ENCODE measurements at places on chromosomes 7 and 10. TPM values are rescaled to one million over a fixed set of nuclear protein-coding genes. Genes with fewer than 3 reads are reported as not detected.

DNA sequence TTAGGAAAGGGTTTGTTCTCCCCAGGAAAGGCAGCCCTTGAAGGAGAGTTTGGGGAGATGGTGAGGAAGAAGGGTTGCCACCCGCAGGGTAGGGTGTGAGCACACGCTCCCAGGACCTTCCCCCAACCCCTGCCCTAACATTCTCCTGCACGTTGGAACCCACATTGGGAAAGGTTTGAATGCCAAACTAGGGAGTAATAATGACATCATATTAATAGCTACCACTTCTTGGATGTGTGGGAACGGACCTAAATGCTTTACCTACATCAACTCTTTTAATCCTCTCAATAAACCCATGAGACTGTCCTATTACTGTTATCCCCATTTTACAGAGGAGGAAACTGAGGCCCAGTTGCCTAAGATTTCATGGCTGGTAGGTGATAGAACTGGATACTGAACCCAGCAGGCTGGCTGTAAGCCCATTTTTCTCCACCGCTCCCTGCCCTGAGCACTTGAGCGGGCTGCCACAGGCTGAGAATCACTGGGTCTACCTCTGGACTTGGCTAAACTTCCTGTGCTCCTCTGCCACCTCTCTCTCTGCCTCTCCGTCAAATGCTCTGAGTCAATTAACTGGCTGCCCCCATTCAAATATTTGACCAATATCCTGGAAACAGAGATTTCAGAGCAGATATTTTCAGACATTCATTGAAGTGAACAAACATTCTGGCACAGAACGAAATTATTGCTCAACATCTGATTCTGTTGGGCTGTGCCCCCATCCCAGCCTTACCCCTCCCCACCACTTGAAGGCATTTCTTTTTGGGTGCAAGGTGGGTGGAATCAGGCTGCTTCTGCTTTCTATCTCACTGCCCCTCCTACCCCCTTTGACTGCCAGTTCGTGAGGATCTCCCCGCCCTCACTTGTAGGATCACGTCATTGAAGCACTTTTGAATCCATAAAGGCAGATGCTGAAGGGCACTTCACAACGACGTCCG is 129.7 kb downstream of the C10orf105 start:
- H3K4me3 ChIP-seq: no peak overlapping the region
- no peak overlapping the region for H3K27ac ChIP-seq
- H3K36me3 ChIP-seq: no peaks in the 10 kb centered on the region
- no peak for DNase-seq

DNA sequence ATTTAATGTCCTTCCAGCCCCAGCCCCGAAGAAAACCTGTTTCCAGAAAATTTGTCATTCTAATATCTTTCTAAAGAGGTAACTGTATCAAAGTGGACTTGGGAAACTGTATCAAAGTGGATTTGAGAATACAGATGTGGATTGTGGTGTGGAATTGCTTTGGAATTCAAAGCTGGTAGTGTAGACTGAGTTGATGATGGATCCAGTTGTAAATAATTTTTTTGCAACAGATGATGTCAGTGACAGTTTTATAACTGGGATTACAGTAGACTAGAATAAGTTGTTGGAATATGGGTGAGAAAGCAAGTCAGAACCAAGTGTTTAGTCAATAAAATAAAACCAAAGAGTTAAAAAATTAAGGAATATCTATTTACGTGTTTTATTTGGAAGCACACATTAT is 202.1 kb downstream of the LRMDA start:
- no peaks in the 10 kb centered on the region for H3K4me1 ChIP-seq
- no peaks in the 10 kb centered on the region for H3K36me3 ChIP-seq
- no peak overlapping the region for H3K27ac ChIP-seq

DNA sequence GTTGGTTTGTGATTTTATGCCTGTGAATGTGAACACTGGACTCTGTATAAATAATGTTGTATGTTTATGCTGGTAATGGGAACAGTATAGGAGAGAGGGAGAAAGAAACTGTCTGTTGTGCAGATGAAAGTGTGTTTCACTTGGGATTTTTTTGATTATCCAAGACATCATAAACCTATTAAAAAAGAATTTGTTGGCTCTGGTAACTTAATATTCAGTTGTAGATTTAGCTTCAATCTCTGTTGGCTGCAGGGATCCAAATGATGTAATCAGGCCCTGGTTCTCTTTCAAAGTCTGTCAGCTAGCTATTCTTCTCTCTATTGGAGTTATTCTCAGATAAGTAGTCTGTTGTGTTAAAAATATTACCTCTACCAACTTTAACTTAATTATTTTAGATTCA is 168.8 kb upstream of the RHOBTB1 start:
- no peaks in the 10 kb centered on the region for H3K27me3 ChIP-seq
- no peak overlapping the region for H3K27ac ChIP-seq
- no peaks in the 10 kb centered on the region for H3K4me1 ChIP-seq
- no peaks in the 10 kb centered on the region for H3K36me3 ChIP-seq
- no peak overlapping the region for H3K4me3 ChIP-seq
- DNase-seq: no peak

DNA sequence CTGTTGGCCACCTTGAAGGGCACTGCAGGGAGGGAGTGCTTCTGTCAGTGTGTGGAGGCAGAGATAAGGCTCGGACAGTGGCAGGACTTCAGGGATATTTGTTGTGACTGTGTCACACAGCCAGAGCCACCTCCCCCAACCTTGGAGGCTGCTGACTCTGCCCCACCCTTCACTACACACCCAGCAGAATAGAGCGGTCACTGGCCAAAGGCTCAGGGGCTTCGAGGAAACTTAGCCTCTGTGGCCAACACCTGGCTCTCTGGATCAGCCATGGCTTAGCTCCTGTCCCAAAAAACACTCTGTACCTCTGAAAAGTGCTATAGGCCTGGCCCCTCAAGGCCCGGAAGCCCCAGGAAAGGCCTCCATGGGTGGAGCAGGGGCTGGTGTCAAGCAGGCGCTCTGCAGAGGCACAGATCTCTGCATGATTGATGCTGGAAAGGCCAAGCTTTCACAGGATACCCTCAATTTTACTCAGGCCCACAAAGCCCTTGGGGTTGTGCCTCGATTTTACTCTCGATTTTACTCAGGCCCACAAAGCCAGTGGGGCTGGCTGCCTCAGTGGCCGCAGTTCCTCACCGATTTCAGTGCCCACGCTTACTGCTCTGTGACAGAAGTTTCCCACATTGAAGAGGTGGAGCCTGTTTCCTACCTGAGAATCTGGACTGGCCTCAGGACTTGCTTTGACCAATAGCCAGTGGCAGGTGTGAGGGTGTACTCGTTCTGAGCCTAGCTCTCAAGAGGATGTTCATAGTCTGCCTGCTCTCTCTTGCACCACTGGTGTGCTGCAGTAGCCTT is 113.2 kb upstream of the GPR26 start:
- H3K27ac ChIP-seq: no peak overlapping the region
- H3K36me3 ChIP-seq: no peaks in the 10 kb centered on the region
- H3K4me1 ChIP-seq: no peaks in the 10 kb centered on the region
- peaks cover 45% of the 10 kb centered on the region for H3K27me3 ChIP-seq

DNA sequence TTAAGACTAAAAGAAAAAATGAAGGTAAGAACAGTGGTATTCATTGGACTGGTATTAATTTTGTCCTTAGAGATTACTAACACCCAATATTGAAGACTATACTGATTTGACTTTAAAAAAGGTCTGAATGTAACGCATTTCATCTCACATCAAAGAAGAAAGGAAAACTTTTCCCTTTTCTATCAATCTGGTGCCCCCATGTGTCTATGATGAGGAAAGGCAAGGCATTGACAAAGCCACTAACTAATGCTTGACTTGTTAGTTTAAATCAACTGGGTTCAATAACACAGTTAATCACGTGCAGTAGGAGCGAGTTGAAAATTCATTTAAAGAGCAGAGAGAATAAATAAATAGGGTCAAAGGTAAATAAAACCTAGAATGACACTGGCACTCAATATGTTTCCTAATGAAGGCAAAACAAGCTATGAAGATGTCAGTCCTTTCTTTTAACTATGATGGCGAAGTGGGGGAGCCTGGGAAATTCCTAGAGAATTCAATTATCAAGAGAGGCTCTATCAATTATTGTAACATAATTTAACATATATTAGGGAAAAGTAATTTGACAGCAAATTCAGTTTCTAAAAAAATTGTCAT is 180.9 kb downstream of the ANK3 start:
- peaks cover 4% of the 10 kb centered on the region for H3K4me1 ChIP-seq
- no peak overlapping the region for H3K27ac ChIP-seq
- H3K27me3 ChIP-seq: no peaks in the 10 kb centered on the region
- no peak overlapping the region for H3K4me3 ChIP-seq
- no peaks in the 10 kb centered on the region for H3K36me3 ChIP-seq

GRCh38 chr10:809671-810350 is 120.3 kb upstream of the DIP2C start:
- H3K27ac ChIP-seq: no peak overlapping the region
- H3K36me3 ChIP-seq: peaks cover 9% of the 10 kb centered on the region
- no peak overlapping the region for H3K4me3 ChIP-seq
- DNase-seq: no peak

DNA sequence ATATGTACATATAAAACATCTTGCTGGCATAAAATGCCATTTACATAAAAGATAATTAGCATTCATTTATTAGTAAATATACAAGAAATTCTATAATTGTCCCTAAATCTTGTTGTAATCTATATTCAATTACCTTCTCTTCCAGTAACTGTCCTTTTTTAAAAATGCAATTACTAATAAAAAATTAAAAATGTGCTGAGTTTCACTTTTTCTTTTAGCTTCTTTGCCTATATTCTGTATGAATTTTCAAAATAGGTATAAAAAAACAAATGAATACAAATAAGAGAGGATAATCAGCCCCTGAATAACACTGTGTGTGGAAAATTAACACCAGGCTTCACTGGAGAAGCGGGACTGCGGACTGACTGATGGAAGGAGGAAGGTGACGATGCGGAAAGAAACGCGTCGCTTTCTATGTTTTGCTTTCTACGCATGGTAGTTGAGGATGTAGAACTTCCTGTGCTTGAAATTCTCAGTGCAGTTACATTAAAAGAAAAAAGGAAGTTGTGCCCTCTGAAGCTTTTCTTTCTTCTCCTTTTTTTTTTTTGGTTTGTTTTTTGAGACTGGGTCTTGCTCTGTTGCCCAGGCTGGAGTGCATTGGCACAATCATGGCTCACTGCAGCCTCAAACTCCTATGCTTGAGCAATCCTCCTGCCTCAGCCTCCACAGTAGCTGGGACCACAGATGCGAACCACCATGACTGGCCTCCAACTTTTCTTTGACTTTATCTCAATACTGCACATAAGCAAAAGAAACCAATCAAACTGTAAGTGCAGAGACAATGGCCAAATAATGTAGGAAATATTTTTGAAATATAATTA is 7.4 kb upstream of the ZMYND11 start:
- H3K27ac ChIP-seq: peak overlapping the region; percentile 81
- DNase-seq: peak; percentile 19
- peaks cover 2% of the 10 kb centered on the region for H3K4me1 ChIP-seq
- H3K36me3 ChIP-seq: no peaks in the 10 kb centered on the region

DNA sequence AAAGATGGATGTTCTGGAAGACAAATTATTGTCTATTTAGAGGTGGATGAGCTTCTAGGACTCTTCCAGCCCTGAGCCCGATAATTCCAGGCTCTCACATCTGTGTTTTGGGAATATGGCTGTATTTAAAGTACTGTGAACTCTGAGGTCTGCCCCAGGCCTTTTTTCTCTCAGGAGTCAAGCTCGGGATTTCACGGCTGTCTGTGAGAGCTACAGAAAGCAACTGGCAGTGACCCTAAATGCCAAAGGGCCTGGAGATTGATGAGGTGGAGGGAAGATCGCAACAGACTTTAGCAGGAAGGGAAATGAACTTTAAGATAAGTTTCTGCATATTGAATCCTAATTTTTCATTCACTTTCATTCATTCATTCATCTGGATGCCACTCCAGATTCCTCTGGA is 51.0 kb upstream of the COL13A1 start:
- H3K4me1 ChIP-seq: no peaks in the 10 kb centered on the region
- no peaks in the 10 kb centered on the region for H3K36me3 ChIP-seq
- peaks cover 34% of the 10 kb centered on the region for H3K27me3 ChIP-seq
- no peak overlapping the region for H3K27ac ChIP-seq

DNA sequence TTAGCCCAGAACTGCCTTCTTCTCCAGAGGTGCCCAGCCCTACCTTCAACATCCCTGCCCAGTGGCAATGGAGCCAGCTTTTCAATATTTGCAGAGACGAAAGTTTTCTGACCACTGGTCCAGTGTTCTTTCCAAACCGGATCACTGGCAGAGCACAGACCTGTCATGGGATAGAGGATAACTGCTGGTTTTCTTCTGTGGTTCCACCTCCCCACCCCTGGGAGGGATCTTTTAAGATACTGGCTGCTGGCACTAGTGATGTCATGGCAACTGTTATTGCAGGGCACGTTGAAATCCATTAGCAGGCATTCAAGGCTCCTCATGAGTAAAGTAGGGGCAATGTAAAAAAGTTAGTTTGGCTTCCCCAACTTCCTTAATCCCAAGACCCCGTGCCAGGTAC is 387.1 kb downstream of the LRMDA start:
- no peak overlapping the region for H3K4me3 ChIP-seq
- no peaks in the 10 kb centered on the region for H3K36me3 ChIP-seq
- DNase-seq: no peak

GRCh38 chr10:13839030-13839429 is 252.3 kb downstream of the PRPF18 start:
- no peak overlapping the region for H3K4me3 ChIP-seq
- no peak overlapping the region for H3K27ac ChIP-seq

DNA sequence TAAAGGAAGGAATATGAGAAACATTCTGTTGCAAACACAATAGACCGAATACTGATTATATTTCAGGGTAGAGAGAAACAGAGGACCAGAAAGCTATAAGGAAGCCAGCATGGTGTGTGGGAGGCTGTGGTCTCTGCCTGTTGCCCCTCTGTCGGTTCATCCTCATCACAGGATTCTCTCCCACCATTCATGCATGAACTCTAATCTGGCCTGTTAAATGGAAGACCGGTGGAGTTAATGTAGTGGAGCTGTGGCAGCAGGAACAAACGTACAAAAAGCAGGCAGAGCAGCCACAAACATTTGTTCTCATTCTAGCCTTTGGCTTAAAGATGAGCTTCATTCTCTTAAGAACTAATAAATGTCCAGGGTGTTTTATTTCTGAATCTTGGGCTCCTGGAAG is 902.4 kb downstream of the LRMDA start:
- no peak overlapping the region for H3K4me3 ChIP-seq
- no peaks in the 10 kb centered on the region for H3K27me3 ChIP-seq
- DNase-seq: no peak
- H3K27ac ChIP-seq: no peak overlapping the region

DNA sequence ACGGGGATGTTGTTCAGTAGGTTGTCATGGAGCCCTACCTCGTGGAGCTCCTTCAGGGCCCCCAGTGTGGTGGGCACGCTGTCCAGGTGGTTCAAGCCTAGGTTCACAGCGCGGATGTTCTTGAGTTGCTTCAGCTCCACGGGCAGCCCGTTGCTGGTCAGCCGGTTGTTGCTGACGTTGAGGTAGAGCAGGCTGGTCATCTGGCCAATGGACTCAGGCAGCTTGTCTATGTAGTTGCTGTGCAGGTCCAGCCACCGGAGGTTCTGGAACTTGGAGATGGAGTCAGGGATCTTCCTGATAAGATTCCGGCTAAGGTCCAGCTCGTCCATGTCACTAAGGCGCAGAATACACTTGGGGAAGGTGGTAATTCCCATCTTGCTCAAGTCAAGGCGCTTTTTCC is 26.0 kb downstream of the LRRC18 start:
- H3K4me1 ChIP-seq: no peaks in the 10 kb centered on the region
- no peaks in the 10 kb centered on the region for H3K27me3 ChIP-seq
- H3K36me3 ChIP-seq: no peaks in the 10 kb centered on the region

The BTBD16 gene
- not detected for total RNA-seq

The IGF2BP3 gene
- total RNA-seq: not detected

The FAM25A gene
- not detected for total RNA-seq
